NCI-H446 (cell line): ENCODE measurements at places on chromosomes 13 and 19.

DNA sequence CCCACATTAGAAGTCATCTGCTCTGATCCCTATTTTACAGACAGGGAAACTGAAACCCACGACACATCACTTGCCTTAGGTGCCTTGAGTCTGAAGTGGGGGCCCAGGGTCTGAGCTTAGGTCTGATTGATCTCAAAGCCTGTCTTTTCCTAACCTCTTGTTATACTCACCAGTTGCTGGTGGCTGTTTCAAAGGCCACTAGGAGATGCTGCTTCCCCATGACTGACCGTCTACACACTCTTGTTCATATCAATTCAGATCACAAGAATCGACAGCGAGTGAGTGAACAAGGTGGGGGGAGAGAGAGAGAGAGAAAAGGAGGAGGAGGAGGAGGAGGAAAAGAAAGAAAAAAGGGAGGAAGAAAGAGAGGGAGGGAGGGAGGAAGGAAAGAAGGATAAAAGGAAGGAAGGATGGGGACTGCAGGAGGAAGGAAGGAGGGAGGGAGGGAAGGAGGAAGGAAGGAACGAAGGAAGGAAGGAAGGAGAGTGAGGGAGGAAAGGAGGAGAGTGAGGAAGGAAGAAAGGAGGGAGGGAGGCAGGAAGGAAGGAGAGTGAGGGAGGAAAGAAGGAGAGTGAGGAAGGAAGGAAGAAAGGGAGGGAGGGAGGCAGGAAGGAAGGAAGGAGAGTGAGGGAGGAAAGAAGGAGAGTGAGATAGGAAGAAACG, 3.3 kb downstream of the OR10H1 start:
- no peak for DNase-seq

DNA sequence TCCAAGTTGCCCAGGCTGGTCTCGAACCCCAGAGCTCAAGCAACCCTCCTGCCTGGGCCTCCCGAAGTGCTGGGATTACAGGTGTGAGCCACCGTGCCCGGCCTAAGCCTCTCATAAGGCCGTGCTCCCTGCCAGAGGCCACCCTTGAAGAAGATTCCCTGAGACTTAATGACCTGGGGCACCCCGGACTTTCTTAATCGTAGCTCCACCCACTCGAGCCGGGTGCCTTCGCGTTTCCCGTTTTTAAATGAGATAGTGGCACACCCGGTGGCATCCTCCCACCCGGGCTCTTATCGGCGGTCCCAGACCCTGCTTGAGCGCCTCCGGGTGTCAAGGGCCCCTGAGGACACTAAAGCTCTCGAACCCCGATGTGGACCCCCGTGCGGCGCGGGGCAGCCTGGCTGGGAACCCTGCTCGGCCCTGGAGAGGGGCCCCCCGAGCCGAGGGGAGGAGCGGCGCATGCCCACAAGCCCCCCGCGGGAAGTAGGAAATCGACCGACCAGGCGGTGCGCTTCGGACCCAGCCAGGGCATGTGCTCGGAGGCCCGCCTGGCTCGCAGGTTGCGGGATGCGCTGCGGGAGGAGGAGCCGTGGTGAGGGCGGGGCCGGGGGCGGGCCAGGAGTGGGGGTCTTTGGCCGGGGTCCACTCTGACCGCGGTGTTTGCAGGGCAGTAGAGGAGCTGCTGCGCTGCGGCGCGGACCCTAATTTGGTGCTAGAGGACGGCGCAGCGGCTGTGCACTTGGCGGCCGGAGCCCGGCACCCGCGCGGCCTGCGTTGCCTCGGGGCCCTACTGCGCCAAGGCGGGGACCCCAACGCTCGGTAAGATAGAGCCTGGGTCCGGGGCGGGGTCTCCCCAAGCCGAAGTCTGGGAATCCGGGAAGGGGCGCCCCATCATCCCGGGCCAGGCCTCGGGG, at the start of gene ANKLE1:
Gene ANKLE1 (plus strand): TSS at position 511 of the 914 bp plus-strand sequence. CDS start 20 bp downstream, at position 531.
- no peak for DNase-seq

- DNase-seq, result no peak
Measured at GRCh38 chr13:50577806-50578205, 265.7 kb downstream of the DLEU7 start.

- no peak for DNase-seq
Measured at GRCh38 chr19:15072930-15073647, 8.9 kb upstream of the OR1I1 start.

DNA sequence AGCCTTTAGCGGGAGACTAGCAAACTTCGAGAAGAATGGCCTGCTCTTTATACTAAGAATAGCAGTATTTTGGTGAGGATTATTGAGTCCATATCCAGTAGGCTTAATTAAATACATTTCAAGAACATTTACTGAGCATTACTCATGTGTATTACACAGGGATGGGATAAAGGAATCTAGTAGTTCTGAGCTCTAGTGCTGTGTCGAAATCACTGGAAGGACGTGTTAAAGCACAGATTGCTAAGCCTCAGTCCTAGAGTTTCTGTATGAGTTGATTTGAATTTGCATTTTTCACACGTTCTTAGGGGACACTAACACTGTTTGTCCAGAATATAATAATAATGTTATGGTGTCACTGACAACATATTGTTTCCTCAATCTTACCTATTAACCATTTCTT, 9.0 kb downstream of the ZNF302 start:
- DNase-seq, result no peak

GRCh38 chr19:35935911-35936737, at the start of gene LRFN3:
Gene LRFN3, plus strand, starts transcription at chr19:35936374. Its CDS starts 3,052 bp downstream, at chr19:35939426.
- peak; percentile 56 for DNase-seq

- DNase-seq, result no peak
Measured at GRCh38 chr13:106701771-106702341, 133.9 kb upstream of the ARGLU1 start.

- no peak for DNase-seq
Measured at GRCh38 chr13:53513226-53513625, 484.6 kb downstream of the OLFM4 start.

- no peak for DNase-seq
Measured at GRCh38 chr19:50490991-50491472, 14.4 kb upstream of the GARIN5A start.

DNA sequence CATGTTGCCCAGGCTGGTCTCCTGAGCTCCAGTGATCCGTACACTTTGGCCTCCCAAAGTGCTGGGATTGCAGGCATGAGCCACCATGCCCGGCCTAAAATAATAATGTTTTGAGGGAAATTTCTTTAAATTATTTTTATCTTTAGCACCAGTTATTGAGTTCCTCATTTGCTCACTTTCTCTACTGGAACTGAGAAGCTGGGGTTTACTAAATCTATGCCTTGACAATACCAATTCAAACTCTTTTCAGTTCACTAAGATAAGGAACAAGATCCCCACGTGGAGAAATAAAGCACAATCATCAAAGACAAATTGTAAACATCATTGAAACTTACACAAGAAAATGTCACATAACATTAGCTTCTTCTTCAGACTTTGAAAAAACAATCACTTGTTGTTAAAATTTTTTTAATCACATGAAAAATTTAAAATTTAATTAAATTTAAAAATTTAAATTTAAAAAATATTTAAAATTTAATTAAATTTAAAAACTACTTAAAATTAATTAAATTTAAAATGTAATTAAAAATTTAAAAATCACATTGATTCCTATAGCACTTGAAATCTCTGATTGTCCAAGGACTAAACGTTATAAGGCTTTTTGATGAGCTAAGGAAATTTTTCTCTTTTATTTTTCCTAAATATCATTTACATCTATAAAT, 25.2 kb upstream of the XPO4 start:
- DNase-seq, result no peak

DNA sequence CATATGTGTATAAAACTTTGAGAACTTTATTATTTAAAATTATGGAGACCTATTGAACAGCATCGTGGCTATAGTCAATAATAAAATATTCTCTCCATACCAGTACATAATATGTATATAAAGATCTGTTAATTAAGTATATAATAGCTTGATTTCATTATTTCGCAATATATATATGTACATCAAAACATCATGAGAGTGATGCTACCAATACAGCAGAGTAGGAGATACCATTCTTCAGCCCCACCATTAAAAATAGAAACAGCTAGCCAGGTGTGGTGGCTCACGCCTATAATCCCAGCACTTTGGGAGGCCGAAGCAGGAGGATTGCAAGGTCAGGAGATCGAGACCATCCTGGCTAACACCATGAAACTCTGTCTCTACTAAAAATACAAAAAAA, 1755.3 kb upstream of the SPRY2 start:
- DNase-seq, result no peak

DNA sequence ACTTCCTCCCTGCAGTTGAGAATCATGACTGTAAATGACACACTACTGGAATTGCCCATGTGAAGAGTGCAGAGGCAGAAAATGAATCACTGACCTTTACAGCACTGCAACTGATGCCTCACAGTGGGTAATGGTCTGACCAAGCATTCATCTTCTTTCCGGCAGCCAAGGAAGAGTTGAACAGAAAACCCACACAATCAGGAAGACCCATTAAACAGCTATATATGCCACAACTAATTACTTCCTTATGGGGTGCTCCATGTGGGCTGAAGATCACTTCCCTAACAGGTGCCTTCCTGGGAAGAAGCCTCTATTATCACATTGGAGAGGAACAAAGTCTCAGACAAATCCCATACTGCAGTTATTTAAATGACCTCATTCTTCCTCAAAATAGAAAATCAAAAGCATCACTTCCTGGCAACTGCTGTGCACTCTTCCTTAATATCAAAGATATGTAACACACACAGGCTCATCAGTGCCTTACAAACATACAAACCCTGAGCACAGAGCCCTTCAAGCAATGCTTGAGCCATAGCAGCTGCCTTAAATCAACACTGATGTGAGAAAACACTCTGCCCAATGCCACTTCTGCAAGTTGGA, 45.8 kb downstream of the RUBCNL start:
- DNase-seq, result no peak

GRCh38 chr19:51323481-51324166, 12.2 kb downstream of the IGLON5 start:
- no peak for DNase-seq

DNA sequence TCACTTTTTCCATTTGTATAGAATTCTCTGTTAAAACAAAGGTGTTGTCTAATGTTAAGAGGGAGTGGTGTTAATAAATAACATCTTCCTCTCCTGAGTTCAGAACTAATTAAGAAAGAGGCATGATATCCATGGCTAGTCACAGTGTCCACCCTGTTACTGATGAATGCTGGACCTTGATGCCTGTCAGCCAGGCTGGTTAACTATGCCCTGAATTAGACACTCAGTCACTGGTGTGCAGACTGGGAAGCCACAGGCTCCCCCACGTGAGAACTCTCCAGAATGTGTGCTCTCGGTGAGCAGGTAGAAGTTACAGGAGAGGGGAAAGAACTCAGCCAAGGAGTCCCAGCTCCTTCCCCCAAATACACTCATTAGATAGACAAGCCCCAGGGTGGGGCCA, 56.1 kb upstream of the RNF113B start:
- DNase-seq, result no peak

- DNase-seq, result no peak
Measured at GRCh38 chr19:37309834-37310575, 60.9 kb upstream of the ZNF527 start.

DNA sequence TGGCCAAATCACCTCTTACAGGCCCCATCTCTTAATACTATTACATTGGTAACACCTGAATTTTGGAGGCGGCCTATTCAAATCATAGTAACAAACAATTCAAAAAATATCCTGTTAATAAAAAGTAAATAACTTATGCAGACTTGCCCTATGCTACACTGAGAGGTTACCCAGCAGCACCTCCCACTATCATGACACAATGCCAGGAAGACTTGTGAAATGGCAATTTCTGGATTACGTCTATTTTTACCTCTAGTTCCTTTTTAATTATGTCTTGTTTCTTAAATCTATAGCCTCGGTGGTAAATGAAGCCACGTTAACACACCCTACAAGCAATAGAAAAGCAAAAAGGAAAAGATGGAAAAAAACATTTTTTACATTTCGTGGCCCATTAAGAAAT, 6.2 kb upstream of the DZIP1 start:
- DNase-seq, result no peak

DNA sequence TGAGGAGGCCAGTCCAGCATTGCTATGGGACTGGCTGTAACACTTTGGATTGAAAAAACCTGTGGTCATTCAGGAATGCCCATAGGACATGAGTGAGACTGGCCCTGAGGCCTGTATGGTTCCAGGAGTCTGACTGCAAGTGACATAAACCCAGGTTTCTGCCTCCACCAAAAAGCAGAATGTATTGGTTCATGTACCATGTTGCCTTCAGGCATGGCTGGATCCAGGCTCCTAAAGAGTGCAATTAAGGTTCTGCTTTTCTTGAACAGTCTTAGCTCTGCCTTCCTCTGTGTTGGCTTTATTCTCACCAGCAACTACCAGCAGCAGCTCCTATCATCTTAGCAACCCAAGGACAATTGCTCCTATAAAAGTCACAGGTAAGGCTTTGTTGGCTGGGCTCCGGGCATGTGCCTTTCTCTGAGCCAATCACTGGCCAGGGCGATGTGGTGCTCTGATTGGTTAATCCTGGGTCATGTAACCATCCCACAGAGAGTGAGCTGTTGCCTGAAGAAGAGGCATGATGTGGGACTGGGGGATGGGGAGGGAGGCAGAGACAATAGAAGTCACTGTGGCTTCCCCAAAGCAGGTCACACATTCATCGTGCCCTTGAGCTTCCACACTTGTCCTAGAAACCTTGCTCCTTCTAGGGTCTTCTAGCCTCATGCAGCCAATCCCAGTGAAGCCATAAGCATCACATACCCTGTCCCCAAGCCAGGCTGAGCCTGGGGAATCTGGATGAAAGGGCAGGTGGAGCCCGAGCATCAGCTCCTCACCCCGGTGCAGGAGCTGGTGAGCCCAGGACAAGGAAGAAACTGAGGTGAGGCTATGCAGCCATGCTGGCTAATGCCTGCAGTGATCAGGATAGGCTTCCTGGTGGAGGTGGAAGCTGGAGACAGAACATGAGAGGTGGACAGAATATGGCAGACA, 123.9 kb downstream of the URI1 start:
- no peak for DNase-seq

DNA sequence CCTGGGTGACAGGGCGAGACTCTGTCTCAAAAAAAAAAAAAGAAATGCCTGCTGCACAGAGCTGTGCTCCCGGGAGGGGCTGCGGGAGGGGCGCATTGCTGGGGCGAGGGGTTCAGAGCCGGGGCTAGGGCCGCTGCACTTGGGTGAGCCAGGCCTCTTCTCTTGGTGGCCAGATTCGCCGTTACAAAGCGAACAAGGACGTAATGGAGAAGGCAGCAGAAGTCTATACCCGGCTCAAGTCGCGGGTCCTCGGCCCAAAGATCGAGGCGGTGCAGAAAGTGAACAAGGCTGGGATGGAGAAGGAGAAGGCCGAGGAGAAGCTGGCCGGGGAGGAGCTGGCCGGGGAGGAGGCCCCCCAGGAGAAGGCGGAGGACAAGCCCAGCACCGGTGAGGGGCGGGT, 19.0 kb downstream of the PLIN4 start:
- DNase-seq, result no peak

DNA sequence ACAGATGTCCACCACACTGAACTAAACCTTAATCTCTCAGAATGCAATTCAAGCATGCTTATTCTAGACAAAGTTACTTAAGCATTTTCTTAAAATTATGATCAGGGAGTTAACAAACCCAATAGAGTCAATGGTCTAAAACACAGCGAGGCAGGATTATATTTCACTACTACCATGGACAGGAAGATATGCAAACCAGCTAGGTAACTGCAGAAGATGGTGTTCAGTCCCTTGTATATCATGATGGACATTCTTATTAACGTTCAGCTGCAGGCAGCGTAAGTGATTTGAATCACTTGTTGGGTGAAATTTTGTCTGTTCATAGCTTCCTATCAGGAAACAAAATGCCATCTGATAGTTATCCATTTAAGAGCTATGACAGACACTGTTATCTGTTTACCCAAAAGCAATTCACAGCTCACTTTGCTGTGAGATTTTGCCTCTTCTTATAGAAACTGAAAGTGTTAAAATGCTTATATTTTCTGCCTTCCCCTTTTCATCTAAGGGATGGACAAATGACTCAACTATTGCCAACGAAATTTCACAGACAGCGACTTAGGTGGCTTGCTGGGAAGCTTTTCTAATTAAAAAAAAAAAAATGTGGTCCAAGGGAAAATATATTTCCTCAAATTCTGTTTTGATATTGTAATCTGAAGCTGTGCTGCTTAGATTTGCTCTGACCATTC, 591.9 kb downstream of the DACH1 start:
- DNase-seq, result no peak
